D341Med (cell line): ENCODE measurements at places on chromosomes 6 and 20.

DNA sequence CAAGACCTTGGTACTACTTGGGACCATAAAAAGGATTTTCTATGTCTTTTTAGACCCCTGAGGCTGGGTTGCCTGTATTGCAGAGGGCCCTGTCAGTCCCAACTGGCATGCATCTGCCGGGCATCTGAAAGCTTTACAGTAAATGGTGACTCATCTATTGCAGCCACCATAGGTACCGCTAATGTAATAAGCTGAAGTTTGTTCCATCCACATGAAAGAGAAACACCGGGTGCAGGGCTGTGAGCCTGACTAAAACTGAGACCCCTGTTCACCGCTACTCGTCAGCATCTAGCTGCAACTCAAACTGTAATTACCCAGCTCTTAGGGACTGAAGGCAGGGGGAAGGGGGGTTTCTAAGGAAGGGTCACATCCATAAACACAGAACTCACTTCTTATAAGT, 49.5 kb downstream of the TRERF1 start:
- no peak for DNase-seq

DNA sequence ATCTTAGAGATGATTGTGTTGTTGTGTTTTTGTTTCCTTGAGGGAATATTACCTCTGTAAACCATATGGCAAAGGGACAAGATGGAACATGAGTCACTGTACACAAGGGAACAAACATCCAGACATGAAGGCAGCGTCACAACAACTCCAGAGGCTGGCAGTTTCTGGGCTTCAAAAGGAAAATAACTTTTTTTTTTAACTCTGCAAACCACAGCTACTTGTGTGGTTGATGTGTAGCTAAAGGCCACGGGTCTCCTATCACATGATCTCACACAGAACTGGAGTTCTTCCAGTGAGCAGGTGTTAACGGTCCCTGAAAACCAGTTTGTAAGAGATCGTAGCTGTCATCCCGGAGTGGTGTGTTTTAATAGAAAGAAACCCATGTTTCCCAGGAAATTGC, 33.2 kb upstream of the HBS1L start:
- no peak for DNase-seq

DNA sequence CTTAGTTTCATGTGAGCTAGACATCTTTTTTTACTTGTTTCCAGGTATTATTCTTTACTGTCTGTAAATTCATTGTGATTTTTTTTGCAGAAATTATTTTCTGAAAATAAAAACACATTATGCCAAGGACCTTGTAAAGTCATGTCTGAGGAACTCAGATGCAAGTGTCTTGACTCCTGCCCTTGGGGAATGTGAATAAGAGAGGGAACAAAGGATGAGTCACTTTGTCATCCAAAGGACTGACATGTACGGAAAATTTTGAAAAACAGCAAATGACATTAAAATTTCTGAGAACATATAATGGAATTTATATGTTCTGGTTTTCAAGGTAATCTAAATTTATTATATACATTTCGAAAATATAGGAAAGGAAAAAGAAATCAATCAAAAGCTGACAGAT, 660.4 kb downstream of the CD109 start:
- no peak for DNase-seq

GRCh38 chr6:3032986-3033385, 33.3 kb downstream of the NQO2 start:
- no peak for DNase-seq

- no peak for DNase-seq
Observed at GRCh38 chr6:169164986-169165385, 88.7 kb downstream of the THBS2 start.

GRCh38 chr6:36419310-36419709, 23.3 kb downstream of the PXT1 start:
- no peak for DNase-seq

- no peak for DNase-seq
Observed at GRCh38 chr6:29447670-29448069, 8.6 kb downstream of the OR10C1 start.

GRCh38 chr20:52313341-52313963, 121.9 kb upstream of the ZFP64 start:
- DNase-seq, result peak; percentile 54

GRCh38 chr20:53873230-53873604, 197.2 kb downstream of the BCAS1 start:
- DNase-seq, result no peak
